ENCODE measurements at places on chromosomes 12 and 14.

GRCh38 chr14:104252256-104253215, 114.1 kb downstream of the KIF26A start:
- no peak for DNase-seq

DNA sequence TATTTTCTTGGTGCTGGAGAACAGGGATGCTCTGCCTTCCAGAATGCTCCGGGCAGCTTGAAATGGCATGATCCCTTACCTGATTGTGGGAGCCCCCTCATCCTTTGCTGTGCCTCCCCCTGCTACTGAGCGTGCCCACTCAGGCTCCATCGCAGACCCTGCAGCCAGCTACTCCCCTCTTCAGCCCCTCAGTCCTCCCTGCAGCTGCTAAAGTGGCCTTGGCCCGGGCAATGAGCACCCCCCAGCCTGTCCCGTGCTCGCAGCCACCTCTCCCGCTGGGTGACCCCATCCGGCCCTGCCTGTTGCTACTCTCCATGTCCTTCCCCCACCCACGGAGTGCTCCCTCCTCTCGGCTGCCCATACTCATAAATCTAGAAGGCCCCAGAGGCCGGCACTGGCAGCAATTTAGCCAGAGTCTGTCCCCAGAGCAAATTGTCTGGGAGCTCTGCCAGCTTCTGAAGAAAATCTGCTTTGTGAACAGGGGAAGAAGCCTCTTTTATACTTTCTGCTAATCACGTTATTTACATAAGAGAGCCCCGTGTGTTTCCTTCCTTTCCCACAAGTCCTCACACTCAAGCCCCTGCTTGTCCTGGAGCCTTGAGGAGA, 143.7 kb upstream of the FRMD6 start:
- DNase-seq, result no peak

- DNase-seq, result peak; percentile 84
Measured at GRCh38 chr14:22598099-22598895, at the start of gene ABHD4. Gene ABHD4, plus strand, starts transcription at chr14:22598300. Its CDS starts 7 bp downstream, at chr14:22598307.

GRCh38 chr14:93305725-93306418, 27.0 kb downstream of the BTBD7 start:
- DNase-seq, result no peak

- no peak for DNase-seq
Measured at GRCh38 chr12:15563663-15564062, 225.5 kb downstream of the EPS8 start.

- no peak for DNase-seq
Measured at GRCh38 chr14:49670475-49670874, 17.5 kb downstream of the POLE2 start.

DNA sequence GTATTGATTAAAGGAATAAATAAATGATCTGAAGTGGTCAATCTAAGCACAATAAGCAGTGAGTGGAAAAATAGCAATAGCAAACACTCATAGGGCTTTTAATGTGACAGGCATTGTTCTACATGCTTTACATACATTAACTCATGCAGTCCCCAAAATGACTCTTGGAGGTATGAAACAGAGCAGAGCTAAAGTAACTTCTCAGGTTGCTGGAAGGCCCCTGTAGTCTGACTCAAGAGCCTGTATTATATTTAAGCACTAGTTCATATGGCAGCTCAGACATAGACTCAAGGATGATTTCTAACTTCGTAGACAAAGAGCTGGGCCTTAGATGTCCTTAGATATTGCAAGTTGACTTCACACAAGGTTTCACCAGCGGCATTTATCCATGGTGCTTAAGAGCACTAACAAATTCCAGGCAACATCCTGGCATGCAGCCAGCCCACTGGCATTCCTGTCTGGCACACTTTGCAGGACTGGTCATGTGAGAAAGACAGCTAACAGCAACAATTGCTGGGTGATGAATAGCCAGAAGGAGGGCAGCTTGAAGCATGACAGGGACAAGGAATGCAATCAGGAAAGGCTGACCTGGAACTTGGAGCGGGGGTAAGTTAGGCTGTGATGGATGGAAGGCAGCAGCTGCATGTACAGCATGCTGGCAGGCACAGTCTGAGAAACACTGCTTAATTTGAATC, 22.9 kb upstream of the KTN1 start:
- DNase-seq, result peak; percentile 49

GRCh38 chr12:6700646-6701051, at the start of gene PIANP:
Gene PIANP, minus strand, starts transcription at chr12:6700815. Its CDS starts 2,754 bp downstream, at chr12:6698061.
- peak; percentile 31 for DNase-seq

DNA sequence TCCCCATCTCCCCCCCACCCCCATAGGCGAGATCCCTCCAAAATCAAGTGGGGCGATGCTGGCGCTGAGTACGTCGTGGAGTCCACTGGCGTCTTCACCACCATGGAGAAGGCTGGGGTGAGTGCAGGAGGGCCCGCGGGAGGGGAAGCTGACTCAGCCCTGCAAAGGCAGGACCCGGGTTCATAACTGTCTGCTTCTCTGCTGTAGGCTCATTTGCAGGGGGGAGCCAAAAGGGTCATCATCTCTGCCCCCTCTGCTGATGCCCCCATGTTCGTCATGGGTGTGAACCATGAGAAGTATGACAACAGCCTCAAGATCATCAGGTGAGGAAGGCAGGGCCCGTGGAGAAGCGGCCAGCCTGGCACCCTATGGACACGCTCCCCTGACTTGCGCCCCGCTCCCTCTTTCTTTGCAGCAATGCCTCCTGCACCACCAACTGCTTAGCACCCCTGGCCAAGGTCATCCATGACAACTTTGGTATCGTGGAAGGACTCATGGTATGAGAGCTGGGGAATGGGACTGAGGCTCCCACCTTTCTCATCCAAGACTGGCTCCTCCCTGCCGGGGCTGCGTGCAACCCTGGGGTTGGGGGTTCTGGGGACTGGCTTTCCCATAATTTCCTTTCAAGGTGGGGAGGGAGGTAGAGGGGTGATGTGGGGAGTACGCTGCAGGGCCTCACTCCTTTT, 2.7 kb downstream of the GAPDH start:
- DNase-seq, result no peak

DNA sequence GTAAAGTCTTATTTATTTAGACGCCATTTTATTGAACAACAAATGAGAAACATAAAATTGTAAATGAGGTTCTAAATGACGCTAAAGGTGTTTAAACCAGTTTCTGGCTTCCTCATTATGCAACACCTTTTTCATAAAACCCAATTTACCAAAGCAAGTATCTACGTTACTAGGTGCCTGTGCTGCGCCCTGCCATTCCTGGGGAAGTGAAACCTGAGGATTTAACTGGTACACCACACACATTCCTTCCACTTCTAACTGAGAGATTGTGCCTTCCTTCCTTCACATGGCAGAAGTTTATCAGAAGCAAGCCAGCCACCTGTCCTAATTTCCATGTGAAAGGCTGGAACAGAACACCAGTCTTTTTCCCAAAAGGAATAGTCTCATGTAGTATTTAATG, 40.3 kb upstream of the GCH1 start:
- no peak for DNase-seq
